Lung microvascular endothelial cell (primary cell): ENCODE measurements at places on chromosomes 1 and 21. TPM values are rescaled to one million over a fixed set of nuclear protein-coding genes. Genes with fewer than 3 reads are reported as not detected.

GRCh38 chr1:16186655-16187235 is 25.7 kb downstream of the ARHGEF19 start:
- no peak for DNase-seq

- DNase-seq: peak; percentile 34
These were observed 11.2 kb downstream of the URB1 start for GRCh38 chr21:32381571-32381970.

DNA sequence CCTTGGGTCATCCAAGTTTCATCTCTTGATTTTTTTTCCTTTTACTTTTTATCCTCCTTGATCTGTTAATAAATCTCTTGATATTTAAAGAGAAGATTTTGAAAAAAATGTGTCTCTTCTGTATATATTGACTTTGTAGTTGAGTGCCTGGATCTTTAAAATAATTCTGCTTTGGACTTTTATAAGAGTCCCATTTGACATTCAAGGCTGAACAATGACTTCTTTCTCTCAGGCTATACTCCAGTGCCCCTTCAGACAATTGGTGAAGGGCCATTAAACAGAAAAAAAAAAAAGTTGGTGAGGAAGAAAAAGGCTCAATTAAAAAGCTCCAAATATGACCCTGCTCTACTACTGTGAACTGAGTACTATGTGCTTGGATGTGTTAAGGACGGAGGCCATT is 40.9 kb upstream of the CITED4 start:
- DNase-seq: no peak

DNA sequence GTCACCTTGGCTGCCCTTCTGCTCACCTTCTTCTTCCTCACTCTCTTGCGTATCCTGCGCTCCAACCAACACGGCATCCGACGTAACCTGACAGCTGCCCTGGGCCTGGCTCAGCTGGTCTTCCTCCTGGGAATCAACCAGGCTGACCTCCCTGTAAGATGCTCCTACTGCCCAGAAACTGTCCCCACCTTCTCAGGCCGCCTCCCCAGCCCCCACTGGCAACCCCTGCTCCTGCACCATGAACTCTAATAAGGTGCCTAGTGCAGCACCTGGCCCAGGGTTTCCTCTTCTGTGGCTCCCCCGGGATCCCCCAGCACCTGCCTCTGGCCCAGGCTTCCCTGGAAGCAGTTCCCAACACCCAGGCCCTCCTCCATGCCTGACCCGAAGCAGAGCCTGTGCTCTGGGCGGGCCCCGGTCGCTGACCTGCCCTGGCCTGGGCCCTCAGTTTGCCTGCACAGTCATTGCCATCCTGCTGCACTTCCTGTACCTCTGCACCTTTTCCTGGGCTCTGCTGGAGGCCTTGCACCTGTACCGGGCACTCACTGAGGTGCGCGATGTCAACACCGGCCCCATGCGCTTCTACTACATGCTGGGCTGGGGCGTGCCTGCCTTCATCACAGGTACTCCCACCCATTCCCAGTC is 12.8 kb downstream of the PSRC1 start:
- DNase-seq: no peak

DNA sequence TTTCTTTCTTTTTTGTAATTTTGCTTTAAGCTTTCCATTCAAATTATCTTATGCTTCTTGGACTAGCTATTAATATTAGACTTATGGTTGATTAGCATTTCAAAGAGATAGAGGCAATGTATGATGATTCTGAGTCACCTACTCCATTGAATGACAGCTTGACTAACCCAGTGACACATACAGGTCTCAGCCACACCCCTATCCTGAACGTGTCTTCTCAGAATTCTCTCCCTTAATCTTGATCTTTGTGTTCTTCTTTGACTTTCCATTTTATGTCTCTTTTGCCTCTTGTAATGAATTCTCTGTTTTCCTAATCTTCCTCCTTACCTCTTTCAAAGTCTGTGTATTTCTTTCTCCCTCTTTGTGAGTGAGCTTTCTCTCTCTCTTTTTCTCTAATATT is 241.1 kb downstream of the PDE4B start:
- no peak for DNase-seq

The GPR25 gene
- total RNA-seq: not detected in 2 replicates

The ADGRL4 gene
- total RNA-seq: 77.8 and 109 TPM in 2 replicates

The DPT gene
- not detected in 2 replicates for total RNA-seq

The NBPF6 gene
- not detected in 2 replicates for total RNA-seq

The CD101 gene
- total RNA-seq: under 0.01 and 0.44 TPM in 2 replicates
